Head of caudate nucleus (tissue), 42 donors: ENCODE measurements at places on chromosomes 12 and 14.

- no peak for DNase-seq
Observed at GRCh38 chr14:103833711-103834110, 13.7 kb downstream of the PPP1R13B start.

DNA sequence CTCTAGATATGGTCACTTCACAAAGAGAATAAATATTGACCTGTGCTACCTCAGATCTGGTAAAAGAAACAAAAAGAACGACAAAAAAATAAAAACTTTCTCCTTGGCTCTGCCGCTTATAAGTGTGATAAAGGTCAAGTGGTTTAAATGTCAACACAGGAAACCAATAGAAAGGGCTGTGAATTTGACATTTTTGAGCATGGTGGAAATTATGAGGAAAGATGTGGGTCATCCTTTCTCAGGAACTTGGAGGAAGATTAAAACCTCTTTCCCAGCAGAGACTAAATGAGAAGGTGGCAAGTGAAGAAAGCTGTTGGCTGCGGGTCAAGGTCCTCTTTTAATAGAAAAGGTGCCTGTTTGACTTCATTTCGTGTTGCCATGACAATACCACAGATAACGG lies 28.2 kb downstream of the TESPA1 start:
- no peak for DNase-seq

- no peak for DNase-seq
Observed at GRCh38 chr14:46377305-46377704, 274.3 kb downstream of the RPL10L start.

- DNase-seq = no peak
Observed at GRCh38 chr12:65184858-65185229, 15.5 kb downstream of the LEMD3 start.
